ENCODE measurements at places on chromosomes 4 and X.
A peak's percentile ranks its signal among the peaks of the same experiment; 100 is the strongest.

GRCh38 chr4:140078366-140078765 is 75.6 kb downstream of the MAML3 start:
- no peak for DNase-seq

- DNase-seq, result no peak
Measured at GRCh38 chr4:53552711-53553110, 38.6 kb downstream of the LNX1 start.

GRCh38 chr4:54659313-54659712 is 1.6 kb downstream of the KIT start:
- peak; percentile 2 for DNase-seq

- no peak for DNase-seq
Measured at GRCh38 chr4:28310926-28311325, 1450.3 kb downstream of the STIM2 start.

- no peak for DNase-seq
Measured at GRCh38 chr4:122889726-122890125, 32.7 kb downstream of the NUDT6 start.

DNA sequence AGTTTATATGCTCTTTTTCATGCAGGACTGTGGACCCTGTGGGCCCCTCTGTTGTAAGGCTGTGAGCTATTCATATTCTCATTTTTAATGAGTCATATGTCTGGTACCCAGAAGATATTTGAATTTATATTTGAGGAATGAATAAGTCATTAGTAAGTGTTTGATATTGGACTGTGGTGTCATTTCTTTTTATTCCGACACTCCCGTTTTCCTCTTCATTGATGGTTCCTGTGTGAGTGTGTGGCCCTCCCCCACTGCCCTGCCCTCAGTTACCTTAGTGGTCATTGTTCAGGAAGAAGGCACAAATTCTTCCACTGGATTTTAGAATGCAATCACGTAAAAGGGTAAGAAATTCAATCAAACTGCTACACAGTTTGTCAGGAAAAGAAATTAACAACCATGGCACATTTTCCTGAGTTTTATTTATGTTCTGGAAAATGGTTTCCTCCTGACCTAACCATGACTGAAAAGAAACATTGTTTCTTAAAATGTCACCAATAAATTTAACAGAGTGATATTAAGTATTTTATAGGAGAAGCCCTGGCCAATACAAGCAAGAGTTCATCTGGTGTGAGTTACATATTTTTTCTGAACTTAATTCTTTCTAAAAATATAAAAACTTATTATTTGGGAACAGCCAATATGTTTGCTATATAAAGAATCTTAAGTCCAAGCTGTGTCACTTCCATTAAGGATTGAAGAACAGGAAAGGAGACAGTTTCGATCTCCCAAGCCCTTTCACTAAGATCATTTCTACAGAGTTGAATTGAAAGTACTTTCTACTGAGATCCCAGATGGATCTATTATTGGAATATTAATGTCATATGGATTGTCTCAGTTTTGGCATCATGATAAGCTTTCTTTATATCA is 370.5 kb upstream of the ANXA10 start:
- no peak for DNase-seq

- no peak for DNase-seq
Measured at GRCh38 chr4:72209600-72209999, 177.8 kb downstream of the NPFFR2 start.

- DNase-seq, result no peak
Measured at GRCh38 chrX:78506248-78506647, 152.9 kb downstream of the RTL3 start.

- no peak for DNase-seq
Measured at GRCh38 chrX:1434871-1435240, 17.9 kb downstream of the ASMTL start.

DNA sequence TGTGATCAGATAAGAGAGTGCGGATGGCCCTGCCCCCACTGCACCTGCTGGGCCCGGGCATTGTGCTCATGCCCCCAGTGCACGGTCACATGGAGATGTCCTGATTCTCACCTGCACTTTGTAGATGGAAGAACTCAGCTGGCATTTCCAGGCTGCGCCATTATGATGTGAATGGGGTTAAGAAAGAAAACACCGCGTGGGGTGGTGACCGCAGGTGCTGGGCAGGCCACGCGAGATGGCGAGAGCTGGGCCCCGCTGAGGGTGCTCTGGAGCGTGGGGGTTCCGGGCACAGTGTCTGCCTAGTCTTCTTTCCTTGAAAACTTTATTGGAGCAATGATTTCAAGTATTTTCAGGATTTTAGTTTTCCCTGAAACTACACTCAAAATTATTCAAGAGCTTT is 17.8 kb upstream of the HGFAC start:
- DNase-seq, result no peak

Data from thymus (tissue), 14 donors.